ENCODE measurements at places on chromosomes 6 and 20.

GRCh38 chr6:108872141-108872557 is 23.9 kb downstream of the ARMC2 start:
- DNase-seq: no peak

GRCh38 chr6:169499848-169500247 is 202.0 kb downstream of the WDR27 start:
- no peak for DNase-seq

DNA sequence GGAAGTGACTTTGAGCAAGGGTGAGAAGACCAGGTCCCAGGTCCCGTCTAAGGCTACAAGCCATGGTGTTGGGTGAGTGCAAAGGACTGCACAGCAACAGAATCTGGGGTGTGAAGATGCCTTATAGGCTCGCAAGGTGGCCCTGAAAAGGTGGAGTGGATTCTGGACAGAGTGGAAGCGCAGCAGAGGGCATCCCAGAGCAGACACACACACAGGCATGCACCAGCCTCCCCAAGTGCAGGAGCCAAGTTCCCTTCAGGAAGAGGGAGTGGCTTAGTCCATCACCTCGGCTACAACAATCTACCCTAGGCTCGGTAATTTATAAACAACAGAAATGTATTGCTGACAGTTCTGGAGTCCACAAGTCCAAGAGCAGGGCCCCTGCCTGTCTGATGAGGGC is 180.1 kb upstream of the PDE10A start:
- DNase-seq: no peak

GRCh38 chr6:56356426-56356825 is 109.0 kb upstream of the COL21A1 start:
- no peak for DNase-seq

GRCh38 chr6:132362442-132363185 is 38.7 kb downstream of the MOXD1 start:
- DNase-seq: no peak

DNA sequence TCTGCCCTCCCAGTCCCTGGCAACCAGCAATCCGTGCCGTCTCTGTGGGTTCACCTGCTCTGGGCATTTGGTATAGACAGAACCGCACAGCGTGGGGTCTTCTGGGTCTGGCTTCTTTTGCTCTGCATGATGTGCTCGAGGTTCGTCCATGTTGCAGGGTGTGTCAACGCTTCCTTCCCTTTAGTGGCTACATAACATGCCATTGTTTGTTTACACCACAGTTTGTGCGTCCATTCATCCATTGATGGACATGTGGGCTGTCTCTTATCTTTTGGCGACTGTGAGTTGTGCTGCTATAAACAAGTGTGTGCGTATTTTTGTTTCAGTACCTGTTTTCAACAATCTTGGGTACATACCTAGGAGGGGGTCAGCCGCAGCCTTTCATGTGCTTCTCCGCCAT is 149.5 kb upstream of the RPS6KA2 start:
- DNase-seq: no peak

- no peak for DNase-seq
Measured at GRCh38 chr20:15922556-15922955, 650.7 kb downstream of the KIF16B start.

DNA sequence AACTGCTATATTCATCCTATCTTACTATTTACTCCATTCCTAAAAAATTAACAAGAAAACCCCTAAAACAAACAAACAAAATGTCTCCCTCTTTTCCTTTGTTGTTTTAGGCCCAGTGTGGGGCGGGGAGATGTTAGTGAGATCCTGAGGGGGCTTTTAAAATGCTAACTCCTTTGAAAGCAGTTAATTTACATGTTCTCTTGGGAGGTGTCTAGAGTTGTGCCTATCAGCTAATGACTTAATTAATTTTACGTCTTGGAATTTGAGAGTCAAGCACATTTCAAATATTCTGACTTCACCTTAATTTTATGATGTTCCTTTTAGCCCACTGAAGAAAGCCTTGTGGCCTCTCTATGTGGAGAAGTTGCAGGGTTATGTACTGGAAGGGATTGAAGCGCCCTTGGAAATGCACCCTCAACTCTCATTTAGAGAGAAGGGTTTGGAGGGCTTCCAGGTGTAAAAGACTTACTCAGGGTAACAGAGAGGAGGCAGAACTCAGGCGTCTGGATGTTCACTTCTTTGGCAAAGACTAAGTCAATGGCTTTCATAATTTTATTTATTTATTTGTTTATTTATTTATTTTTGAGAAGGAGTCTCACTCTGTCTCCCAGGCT is 4.9 kb downstream of the SASH1 start:
- DNase-seq: no peak

GRCh38 chr6:158807515-158808441 is 11.4 kb downstream of the EZR start:
- no peak for DNase-seq

DNA sequence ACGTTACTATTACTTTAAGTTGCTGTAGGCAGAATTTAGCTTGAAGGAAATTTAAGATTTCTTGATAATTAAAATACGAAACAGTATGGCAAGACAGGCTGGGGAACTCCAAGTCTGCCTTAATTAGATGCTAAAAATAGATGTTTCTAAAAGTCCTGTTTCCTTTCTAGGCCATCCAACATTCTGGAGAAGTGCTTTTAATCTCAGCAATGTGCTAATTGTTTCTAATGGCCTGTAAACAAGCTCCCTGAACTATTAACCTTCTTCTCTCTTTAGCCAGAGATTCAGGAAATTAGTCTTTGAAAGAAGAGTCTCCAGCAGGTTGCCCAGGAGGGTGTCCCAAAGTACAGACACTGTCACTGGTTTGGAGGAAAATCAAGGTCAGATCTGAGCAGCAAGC is 677.3 kb upstream of the AGPAT4 start:
- no peak for DNase-seq

DNA sequence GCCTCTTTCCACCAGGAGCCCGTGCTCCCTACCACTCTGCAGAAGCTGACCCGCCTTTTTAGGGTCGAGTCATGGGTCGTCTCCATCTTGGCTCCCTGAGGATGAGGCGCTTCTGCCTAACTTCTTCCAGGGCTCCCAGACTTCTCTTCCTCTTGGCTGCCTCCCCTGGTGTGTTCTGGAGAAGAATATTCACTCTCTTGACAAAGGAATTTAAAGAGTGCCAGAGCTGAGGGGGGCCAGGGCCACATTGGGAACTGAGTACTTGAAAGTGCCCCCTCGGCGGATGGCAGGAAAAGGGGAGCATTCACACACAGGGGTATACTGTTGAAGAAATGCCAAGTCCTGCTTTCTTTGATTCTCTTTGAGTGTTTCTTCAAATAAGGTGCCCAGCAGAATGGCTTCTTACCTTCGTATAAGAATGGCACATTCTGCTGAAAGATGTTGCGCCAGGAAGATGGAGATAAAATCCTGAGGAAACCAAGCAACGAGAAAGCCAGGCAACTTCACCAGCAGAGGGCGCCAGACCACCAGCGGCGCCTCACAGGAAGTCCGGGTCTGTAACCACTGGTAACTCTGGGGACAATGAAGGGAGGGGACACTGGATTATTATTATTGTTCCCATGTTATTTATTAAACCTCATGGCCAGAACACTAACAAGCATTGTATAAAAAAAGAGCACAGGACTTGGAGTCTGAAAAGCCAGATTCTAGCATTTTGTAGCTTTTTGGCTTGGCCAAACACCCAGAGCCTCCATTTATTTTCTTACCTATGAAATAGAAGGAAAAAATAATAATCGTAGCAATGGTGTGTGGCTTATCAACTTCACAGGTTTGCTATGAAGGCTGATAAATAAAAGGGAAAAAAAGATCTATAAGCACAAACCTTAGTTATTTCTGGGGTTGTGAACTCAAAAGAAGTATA is 176.7 kb downstream of the HACE1 start:
- peak; percentile 78 for DNase-seq

GRCh38 chr6:84093441-84094435 is 60.2 kb downstream of the MRAP2 start:
- peak; percentile 92 for DNase-seq

DNA sequence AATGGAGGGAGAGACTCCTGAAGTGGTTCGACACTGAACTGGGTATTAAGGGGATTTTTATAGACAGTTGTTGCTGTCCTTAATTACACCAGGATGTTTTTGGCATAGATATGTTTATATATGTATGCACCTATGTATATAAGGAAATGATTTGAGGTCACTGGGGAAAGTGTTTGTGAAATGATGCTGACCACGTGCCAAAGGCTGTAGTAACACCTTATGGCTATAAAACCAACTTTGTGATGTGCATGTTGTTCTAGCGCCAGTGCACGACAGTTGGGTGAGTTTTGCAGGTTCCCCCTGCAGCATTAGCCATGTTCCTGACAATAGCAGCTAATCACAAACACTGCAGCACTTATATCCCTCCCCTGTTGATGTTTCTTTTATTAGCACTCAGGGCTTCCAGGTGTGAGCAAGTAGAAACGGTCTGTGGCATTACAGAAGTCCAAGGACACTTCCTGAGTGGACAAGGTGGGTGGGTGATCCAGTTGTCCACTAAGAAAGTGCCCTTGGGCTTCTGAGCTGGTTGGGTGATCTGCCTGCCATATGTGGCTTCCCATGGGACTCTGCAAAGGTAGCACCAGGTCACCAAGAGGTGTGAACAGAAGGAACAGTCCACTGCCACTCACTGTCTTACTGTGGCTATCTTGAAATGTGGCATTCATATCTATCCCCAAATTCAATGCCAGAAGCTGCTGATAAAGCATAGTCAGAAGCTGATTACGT is 63.0 kb upstream of the RBM24 start:
- no peak for DNase-seq

GRCh38 chr6:42925248-42925857 is 3.9 kb upstream of the CNPY3 start:
- DNase-seq: no peak

DNA sequence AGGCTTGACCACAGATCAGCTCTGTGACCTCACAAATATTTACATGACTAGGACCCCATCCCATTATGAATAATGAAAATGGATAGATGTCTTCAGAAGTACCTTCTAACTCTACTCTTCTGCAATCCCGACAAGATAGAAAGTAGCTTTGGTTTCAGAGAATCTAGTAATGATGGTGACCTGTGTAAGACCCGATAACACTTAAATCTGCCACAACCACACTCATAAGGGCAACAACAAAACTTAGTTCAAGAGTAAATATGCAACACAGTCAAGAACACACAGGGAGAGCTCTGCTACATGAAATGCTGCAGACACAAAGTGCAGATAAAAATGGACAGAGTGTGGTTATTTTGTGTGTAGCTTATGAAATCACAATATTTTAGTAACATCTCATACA is 9.6 kb downstream of the CHD6 start:
- DNase-seq: no peak

GRCh38 chr20:32808438-32808837 is 11.3 kb upstream of the MAPRE1 start:
- no peak for DNase-seq

DNA sequence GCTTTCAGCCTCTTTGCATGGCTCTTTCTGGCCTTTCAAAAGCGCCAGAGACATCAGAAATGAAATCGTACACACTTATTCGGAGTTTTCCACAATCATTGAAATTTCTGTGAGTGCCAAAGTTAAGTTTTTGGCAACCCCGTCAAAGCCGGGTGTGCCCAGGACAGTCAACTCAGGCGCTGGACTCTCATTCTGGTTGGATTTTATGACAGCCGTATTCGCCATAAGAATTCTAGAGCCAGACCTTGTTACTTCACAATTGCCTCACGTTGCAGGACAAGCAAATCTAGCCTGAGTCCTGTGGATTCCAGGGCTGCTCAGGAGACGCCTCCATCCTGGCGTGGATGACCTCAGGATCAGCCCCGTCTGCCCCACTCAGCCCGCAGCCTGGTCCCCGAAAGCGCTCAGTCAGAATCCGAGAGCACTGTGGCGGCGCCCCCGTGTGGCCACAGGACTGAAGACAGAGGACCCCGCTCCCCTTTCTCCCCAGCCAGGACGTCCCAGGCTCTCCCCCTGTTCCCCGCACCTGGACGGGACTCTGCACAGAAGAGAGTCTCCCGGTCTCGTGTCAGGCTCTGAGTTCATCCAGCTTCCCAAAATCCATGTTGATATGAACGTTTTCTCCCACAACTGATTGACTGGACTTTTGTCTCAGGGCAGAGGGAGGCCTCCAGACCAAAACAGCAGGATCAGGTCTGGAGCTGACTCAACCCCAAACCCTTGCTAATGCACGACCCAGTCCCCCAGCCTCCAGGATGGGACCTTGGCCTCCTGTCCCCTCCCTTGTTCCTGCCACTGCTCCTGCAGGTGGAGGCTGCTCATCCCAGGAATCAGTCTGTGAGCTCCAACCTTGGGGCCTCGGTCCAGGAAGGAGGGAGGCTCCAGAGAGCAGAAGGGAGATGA is 38.2 kb downstream of the MICA start:
- peak; percentile 74 for DNase-seq

DNA sequence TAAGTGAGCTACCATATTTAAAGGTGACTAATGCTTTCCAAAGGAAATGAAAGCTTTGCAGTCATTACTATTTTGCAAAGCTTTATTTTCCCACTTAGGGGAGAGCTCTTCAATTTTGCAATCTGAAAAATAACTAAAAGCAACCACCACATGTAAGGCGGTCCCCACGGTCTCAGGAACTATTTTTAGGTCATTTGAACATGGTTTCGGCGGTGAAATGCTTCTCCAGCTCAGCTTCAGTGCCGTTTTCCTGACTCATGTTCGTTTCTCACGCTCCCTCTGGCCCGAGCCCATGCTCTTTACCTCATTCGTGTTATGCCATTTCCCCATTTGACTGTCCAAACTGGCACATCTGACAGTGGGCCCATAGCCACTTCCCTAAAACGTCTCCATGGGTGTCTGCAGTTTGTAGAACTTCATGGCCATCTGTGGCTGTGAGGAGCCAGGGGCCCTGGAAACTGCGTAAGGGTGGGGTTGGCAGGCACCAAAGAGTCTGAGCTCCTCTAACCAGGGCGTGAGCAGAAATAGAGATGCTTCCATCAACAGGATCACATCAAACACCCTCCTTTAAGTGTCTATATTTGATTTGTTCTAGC is 46.5 kb downstream of the ADTRP start:
- DNase-seq: peak; percentile 100

GRCh38 chr20:24488064-24488799 is 18.8 kb downstream of the SYNDIG1 start:
- no peak for DNase-seq

GRCh38 chr6:98644063-98644462 is 190.3 kb upstream of the POU3F2 start:
- no peak for DNase-seq

GRCh38 chr6:83511266-83511665 is 1.1 kb upstream of the PRSS35 start:
- DNase-seq: no peak

Measured in NB4 (cell line).